ENCODE measurements at places on chromosomes 11 and 22.

DNA sequence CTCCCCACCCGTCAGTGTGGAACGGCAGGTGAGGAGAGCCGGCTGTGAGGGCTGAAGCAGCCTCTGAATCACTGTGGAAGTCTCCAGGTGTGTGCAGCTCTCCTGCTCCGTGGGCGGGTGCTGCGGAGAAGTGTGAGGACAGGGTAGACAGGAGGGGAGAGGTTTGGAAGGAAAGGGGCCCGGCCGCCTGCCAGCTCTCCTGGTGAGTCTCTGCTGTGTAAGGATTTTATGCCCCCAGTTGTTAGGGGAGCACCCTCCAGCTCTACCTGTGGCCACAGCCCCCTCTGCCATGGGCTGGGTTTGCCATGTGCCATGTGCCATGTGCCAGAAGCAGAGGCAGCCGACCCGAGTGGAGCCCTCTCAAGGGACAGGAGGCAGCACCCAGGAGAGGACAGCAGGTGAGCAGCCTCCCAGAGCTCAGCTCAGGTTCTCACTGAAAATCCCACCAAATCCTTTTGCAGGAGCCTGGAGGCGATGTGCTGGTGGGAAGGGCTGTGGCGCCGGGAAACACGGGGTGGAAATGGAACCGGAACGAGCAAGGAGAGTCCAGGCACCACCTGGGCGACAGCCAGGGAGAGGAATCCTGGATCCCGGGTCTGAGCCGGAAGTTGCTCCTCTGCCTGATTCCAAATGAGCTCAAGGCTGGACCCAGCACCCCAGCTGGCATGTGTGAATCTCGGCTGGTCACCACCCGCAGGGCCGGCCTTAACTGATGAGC, 804.4 kb downstream of the BRD1 start:
- no peak for DNase-seq

GRCh38 chr11:123381817-123382554, 48.1 kb upstream of the GRAMD1B start:
- DNase-seq = no peak

DNA sequence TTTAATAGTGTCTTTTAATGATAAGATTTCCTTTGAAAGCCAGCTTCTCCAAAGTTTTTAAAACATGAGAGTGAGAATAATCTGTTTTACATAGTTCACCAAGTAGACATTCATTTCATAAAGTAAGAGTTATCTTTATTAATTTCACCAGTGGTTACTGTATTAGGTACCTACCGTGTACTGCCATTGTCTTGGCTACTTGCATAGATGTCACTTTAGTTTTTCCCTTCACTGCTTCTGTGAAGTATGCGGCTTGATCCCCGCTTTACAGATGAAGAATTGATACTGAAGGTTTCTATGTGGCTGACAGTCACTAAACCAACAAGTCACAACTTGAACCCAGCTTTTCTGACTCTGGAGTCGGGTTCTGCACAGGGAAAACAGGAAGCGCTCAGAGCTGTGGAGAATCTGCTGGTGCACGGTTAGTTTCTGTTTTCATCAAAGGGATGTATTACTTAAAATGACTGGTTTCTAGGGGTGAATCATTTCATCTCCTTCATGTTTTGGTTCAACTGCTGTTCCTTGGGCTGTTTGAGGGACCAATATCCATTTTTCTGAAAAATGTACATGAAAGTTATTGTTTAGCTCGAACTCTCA, 39.3 kb upstream of the MYO18B start:
- DNase-seq = no peak

DNA sequence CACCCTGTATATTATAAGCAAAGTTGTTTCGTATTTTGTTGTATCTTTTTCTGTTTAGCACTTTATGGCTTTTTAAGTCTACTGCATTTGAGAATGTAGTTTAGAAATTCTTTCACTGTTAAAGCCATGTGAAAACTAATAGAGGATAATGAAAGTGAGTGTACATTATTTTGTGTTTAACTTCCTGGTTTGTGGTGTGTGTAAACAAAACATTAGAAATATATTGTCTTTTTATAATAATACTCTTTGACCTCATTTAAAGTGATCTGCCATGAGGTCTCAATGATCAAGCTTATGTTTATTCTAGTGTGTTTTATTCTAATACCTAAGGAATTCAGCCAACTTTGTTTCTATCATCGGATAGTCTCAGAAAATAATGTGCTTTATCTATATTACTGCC, 27.4 kb upstream of the TMEM45B start:
- DNase-seq = no peak

DNA sequence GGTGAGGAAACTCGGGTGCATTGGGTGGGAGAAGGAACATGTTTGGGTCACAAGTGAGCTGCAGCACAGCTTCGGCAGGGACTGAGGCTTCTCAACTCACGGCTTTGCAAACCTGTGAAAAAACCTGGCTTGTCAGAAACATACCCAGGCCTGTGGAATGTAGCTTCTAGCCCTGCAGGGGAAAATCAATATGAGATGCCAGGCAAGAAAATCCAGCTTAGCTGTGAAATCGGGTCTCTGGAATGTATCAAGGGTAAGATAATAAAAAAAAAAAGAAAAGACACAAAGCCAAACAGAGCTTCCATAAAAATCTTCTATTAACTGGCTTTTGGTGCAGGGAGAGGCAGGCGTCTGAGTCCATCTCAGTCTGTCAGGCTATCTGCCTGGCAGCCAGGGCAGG, 28.5 kb downstream of the UQCR10 start:
- no peak for DNase-seq
